WERI-Rb-1 (cell line): ENCODE measurements at places on chromosomes 2 and 18.
A peak's percentile ranks its signal among the peaks of the same experiment; 100 is the strongest.

- DNase-seq, result peak; percentile 59
These were observed 14.2 kb downstream of the SIGLEC15 start for GRCh38 chr18:45839414-45840395.

GRCh38 chr18:75164479-75164878 is 44.5 kb downstream of the PTGR3 start:
- DNase-seq, result no peak

- no peak for DNase-seq
These were observed 257.2 kb upstream of the HDAC4 start for GRCh38 chr2:239657992-239658391.

GRCh38 chr18:21183670-21184069 is 58.4 kb upstream of the GREB1L start:
- DNase-seq, result no peak

- no peak for DNase-seq
These were observed 52.0 kb upstream of the CHAC2 start for GRCh38 chr2:53715568-53715967.

DNA sequence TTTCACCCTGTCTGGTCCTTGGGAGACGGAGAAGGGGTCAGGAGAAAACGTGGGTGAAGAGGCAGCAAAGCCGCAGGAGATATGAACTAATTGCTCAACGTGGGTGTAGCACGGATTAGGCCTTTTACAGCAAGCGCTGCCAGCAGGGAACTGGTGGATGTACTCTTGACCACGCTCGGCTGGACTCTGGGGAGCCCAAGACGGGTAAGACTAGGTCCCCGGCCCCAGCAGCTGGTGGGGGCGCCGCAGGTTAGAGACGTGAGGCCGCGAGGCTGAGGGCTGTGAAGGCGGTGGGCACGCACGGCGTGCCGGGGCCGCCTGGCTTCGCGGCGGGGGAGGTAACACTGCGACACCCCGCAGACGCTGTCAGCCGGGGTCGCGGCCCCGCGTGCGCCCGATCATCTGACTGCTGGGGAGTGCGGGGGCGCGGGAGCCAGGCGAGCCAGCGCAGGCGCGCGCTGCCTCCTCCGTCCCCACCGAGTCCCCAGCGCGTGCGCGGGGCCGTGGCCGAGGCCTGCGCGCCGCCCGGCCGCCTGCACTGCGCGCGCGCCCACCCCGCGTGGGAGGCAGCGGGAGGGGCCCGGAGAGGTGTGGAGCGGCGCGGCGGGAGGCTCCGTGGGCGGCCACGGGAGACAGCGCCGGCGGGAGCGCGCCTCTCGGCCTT is at the start of gene CLIP4:
Gene CLIP4, plus strand, starts transcription at position 470 of the 664 bp plus-strand sequence. CDS start 5,974 bp downstream, outside the sequence.
- peak; percentile 72 for DNase-seq
